ENCODE measurements at places on chromosomes 7 and 10.

GRCh38 chr7:35424869-35425495 lies 171.1 kb upstream of the TBX20 start:
- DNase-seq, result no peak

DNA sequence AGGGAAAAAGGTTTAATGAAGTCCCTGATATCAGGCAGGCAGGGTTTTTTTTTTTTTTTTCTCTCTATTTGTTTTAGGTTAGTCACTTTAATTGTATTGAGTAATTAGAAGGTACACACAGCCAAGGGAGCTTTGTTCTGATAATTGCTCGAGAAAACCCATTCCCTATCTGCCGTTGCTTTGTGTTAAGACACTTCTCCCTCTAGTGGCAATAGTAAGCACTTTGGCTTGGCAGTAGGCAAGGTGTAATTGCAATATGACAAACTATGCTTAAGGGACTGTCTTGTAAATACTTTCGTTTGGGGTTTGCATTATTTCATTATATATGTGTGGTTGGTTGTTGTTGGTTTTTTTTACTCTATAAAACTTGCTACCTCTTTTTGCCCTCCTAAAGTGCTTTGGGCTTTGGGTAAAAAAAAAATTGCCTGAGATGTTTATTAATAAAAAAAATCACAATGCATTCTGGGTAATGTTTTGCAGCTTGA lies 113.4 kb downstream of the BTRC start:
- DNase-seq, result no peak

- no peak for DNase-seq
These were observed 9.6 kb downstream of the PKD1L1 start for GRCh38 chr7:47938574-47939165.

DNA sequence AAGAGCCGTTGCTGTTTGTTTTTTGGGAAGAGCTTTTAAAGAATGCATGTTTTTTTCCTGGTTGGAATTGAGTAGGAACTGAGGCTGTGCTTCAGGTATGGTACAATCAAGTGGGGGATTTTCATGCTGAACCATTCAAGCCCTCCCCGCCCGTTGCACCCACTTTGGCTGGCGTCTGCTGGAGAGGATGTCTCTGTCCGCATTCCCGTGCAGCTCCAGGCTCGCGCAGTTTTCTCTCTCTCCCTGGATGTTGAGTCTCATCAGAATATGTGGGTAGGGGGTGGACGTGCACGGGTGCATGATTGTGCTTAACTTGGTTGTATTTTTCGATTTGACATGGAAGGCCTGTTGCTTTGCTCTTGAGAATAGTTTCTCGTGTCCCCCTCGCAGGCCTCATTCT lies 31.6 kb downstream of the PFKFB3 start:
- no peak for DNase-seq

- DNase-seq, result no peak
These were observed 36.5 kb upstream of the TMEM140 start for GRCh38 chr7:135111379-135111778.

- DNase-seq, result no peak
These were observed 398.1 kb upstream of the PRKCQ start for GRCh38 chr10:6978187-6978627.

- no peak for DNase-seq
These were observed 14.3 kb downstream of the ATG9B start for GRCh38 chr7:151010037-151010306.

DNA sequence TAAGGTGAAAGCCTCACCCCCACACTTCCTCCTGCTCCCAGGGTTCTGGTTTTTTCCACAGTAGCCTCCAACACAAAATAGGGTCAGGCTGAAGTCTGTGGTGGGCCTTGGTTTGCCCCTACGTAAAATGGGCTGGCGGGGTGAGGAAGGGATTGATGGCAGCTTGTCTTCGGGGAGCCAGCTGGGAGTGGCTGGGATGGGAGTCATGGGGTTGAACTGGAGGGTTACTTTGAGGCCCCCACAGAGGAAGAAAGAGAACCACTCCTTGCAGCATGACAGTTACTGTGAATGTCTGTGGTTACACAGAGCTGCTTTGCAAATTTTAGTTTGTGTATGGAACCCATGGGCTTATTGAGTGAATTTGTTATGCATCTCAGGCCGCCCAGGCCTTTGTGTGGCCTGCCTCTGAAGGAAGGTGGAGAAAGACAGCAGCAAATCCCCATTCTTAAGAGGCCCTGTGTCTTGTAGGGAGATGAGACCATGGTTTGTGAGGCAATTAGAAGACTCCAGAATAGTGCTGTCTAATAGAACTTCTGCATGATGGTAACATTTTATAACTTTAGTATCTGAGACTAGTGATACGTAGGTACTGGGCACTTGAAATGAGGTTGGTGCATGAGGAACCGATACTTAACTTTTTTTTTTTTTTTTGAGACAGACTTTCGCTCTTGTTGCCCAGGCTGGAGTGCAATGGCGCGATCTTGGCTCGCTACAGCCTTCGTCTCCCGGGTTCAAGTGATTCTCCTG lies 8.1 kb downstream of the TRIM8 start:
- no peak for DNase-seq

GRCh38 chr10:114575417-114576131 lies 82.5 kb downstream of the ABLIM1 start:
- DNase-seq, result no peak

GRCh38 chr10:97543025-97543546 lies 29.5 kb upstream of the ANKRD2 start:
- peak; percentile 84 for DNase-seq

- DNase-seq, result no peak
These were observed 188.5 kb downstream of the TMEM178B start for GRCh38 chr7:141262101-141263090.

- DNase-seq, result peak; percentile 66
These were observed 1.2 kb upstream of the ZMIZ1 start for GRCh38 chr10:79067241-79068202.

DNA sequence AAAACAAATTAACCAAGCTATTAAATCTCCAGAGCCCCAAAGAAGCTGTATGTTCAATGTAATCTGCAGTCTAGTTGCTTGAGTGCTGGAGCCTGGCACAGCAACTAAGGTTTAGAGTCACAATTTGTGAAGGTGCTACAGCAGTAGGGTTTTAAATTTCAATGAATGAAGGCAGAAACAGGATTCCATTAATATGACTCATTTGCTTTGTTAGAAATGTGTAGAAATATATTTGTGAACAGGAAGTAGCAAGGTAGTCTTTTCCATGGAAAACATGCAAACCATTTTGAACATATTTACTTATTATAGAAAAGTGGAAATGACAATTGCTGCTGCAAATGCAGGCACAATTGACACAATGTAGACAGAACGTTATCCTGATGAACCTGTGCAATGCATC lies 149.0 kb upstream of the STEAP4 start:
- DNase-seq, result no peak

GRCh38 chr7:118148930-118149329 lies 35.0 kb upstream of the LSM8 start:
- no peak for DNase-seq

DNA sequence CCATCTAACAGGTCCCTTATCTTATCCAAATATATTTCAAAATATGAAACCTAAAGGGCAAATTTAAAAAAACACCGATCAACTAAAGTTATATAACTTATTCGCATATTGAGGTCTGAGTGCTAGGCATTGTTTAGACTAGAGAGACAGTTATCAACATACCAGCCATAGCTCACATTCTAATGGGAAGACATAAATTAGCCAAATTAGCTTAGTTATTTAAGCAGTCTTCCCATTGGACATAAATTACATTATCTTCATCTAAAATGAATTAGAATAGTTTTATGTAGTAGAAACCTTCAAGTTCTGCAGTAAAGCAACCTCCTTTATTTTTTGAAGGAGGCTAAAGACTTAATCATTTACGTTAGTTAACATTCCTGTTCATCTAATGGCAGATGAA lies 17.4 kb downstream of the KIF5B start:
- no peak for DNase-seq

DNA sequence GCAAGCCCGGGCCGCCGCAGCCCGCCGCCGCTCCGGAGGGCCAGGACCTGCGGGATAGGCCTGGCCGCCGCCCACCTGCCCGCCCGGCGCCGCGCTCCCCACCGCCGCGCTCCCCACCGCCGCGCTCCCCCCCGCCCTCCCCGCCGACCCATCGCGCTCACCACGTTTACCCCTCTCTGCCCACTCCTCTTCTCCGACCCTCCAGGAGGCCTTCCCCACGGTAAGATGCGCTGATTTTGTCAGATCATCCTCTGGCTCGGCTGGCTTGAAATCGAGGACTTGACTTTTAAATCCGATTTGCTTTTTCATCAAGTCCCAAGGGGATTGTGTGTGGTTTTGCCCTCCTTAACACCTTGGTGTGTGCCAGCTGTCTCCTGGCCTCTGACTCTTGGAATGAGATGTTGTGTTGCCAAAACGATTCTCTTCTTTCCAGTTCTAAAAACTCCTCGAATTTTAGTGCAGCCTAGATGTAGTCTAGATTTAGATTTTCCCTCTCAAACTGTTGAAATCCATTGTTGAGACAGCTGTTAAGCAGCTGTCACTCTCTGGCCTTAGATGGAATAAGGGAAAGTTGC lies 738 bp downstream of the POM121 start:
- DNase-seq, result no peak

GRCh38 chr7:104850374-104850773 lies 163.6 kb upstream of the KMT2E start:
- no peak for DNase-seq

- DNase-seq, result no peak
These were observed 53.6 kb upstream of the WNT16 start for GRCh38 chr7:121275204-121275603.

GRCh38 chr10:74213571-74214162 lies 62.6 kb downstream of the ADK start:
- DNase-seq, result no peak

DNA sequence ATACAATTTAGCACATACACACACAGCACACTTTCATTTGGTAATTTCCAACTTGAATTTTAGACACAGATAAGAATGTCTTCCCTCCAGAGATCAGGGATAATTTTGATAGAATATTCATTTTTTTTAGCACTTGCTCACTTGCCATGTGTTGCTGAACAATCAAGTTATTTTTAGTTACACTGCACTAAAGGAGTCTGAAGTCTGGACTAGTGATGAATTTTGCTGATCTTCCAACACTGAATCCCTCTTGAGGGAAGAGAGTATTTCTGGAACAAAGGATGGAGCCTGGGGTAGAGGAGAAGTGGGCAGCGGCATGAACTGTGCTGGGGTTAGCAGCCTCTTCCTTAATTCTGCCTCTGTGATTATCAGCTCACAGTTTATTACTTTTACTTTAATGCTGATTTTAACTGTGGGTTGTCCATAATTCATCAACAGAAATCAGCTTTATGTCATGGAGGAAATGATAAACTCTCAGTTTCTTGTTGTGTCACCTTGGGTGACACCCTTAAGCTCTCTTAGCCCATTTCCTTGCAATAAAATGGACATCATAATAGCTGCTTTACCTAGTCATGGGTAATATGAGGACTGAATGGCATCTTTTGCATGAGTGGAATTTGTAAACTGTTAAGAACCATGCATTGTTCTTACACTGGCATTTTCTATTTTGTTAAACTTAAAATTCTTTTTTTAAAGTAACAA lies 32.1 kb downstream of the SGPL1 start:
- DNase-seq, result no peak

DNA sequence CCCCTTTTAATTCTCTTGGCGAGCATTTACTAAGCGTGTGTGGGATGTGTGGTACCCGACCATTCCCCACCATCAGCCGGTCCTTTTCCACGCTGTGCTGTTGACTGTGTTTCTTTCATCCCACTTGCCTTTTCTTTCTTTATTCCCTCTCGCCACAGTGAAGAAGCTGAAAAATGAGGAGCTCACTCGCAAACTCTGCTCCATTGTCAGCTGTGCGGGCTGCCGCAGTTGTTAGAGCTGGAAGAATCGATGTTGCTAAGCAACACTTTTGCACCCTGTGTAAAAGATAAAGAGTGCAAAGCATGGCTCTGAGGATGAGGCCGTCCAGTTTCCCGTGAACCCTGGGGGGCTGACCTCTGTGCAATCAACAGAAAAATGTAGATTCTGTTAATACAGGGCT lies 203.1 kb upstream of the NEBL start:
- no peak for DNase-seq

DNA sequence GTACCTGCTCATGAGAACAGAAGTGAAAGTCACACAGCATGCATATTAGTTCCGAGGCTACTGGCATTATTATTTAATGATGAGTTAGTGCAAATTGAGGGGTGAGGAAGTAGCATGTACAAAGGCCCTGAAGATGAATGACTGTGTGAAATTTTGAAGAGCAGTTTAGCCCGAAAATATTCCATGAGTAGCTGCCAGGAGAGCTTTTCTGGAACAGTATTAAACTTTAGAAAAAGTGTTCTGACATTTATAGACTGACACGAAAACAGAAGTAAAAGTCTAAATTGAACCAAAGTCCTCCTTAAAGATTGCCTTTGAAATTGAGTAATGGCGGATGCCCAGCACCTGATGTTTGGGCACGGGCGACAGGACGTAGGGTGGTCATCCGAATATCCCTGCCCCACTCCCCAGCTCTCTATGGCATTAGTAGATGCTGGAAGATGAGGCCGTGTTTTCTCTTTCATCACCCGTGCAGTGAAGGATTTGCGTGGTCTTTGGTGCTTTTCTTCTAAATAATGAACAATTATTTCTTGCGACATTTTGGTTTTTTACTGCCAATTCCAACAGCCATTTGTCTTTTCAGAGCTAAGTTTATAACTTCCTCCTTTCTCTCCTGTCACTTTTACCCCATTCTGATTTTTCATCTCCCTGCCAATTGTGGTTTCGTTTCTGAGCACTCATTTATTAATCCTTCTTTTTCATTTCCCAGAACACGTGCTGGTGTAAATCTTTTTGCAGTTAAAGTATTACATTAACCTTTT lies 192.6 kb downstream of the MGMT start:
- no peak for DNase-seq

GRCh38 chr7:3250725-3251124 lies 50.3 kb upstream of the SDK1 start:
- no peak for DNase-seq

GRCh38 chr7:131111081-131111576 lies 216.5 kb upstream of the MKLN1 start:
- DNase-seq, result no peak

DNA sequence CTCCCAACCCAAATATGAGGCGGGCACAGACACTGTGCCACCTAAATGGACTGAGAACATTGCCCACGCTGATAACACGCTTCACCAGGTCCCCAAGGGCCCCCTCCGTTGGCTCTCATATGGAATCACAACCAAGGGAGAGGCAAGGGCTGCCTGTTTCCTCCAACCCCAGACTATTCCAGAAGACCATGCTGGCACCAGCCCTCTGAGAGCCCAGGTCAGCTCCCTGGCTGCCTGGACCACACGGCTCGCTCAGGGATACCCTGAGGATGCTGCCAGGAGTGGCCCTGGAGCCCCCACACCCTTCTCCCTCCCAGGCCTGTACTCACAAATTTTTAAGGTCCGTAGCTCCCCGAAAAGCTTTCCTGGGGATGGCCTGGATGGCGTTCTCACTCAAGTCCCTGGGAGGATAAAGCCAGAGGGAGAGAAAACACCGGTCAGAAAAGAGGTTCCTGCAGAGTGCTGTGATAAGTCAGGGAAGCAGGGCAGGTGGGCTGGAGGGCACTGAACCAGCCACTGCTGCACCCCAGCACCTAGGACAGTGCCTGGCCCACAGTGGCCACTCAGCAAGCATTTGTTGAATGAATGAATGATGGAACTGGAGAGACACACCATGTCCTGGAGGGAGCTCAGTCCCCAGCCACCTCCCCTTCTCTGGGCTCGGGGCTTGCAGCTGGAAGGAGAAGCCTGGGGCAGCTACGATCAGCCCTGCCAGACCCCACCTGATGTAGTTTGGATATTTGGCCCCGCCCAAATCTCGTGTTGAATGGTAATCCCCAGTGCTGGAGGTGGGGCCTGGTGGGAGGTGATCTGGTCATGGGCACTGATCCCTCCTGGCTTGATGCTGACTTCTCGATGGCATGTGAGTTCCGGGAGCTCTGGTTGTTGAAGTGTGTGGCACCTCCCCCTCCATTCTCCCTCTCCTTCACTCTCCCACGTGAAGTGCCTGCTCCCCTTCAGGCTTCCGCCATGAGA lies 119.8 kb downstream of the SLIT1 start:
- DNase-seq, result no peak
